ENCODE measurements at places on chromosomes 7 and 10.

GRCh38 chr7:147044941-147045340 lies 928.3 kb downstream of the CNTNAP2 start:
- no peak for DNase-seq

- no peak for DNase-seq
Observed at GRCh38 chr7:100154651-100155491, 3.7 kb downstream of the TRAPPC14 start.

DNA sequence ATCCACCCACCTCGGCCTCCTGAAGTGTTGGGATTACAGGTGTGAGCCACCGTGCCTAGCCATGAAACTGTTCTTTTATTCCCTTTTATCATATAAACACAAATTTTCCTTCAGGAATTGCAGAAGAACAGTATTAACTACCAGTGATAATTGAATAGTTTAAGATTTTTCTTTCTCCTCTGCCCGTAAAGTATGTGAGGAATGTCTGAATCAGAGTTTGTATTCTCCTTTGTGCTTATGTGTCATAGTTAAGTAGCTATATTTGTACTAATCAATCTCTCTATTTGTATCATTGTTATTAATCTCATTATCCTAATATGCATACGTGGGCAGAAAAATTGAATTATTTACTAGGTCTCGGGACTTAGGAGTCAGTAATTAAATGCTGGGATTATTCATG lies 83.6 kb downstream of the ZNF277 start:
- no peak for DNase-seq

DNA sequence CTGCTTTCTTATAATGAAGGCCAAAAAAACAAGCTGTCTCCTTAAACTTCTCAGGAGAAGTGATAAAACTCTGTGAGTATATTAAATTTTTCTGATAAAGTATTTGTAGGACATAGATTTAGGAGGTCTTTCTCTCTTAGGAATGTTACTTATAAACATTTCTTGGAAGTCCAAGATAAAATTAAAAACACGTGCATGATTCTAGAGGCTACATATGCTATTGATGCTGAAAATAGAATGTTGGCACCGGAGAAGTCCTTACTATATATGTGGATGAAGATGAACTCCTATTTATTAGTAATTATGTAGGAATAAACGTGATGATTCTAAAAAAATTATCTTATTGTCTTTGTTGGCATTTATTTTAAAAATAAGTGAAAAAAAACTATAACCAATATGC lies 241.3 kb upstream of the LRRTM3 start:
- DNase-seq, result no peak

DNA sequence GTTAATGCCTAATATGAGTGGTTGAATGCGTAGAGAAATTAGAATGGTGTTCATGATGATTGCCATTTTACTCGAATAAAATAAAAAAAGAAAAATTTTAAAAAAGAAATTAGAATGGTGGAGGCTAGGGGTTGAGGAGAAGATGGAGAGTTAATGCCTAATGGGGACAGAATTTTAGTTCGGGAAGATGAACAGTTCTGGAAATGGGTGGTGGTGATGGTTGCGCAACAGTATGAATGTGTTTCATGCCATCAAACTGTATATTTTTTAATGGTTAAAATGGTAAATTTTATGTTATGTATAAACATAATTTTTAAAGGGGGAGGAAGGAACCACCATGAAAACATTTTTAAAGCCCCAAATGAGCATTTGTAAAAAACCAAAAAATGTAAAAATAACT lies 140.1 kb upstream of the AGK start:
- DNase-seq, result no peak

Data from activated naive CD4-positive, alpha-beta T cell (primary cell).